ENCODE measurements at places on chromosomes 7 and 10.

DNA sequence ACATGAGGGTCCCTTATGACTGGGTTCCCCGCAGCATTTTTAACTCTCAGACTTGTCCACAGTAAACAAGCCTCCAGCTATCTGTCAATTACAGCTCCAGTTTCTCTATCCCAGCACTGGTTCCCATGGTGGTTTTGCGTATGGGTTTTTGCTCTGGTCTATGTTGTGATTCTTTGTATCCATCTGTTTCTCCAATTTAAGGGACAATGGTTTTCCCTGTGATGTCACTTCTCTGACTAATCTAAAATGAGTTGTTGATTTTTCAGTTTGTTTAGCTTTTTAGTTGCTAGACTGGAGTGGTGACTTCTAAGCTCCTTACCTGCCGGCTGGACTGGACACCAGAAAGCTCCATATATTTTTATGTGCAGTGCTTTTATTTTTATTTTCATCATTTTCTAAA lies 303.7 kb downstream of the INHBA start:
- DNase-seq = no peak

DNA sequence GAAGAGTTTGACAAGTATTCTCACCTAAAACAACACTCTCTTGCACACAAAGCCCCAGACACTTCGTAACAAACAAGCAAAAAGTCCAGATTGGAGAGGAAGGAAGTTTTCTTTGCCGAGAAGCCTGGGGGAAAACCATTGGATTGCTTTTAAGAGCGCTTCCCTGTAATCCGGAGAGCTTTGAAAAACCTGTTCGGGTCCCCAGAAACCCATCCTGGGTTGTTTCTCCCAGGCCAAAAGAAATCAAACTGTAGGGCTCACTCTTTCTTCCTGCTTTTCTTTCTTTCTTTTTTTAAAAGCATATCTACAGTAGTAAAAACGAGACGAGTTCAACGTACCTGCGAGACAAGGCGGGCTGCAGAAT lies 655 bp downstream of the SP8 start:
- no peak for DNase-seq

DNA sequence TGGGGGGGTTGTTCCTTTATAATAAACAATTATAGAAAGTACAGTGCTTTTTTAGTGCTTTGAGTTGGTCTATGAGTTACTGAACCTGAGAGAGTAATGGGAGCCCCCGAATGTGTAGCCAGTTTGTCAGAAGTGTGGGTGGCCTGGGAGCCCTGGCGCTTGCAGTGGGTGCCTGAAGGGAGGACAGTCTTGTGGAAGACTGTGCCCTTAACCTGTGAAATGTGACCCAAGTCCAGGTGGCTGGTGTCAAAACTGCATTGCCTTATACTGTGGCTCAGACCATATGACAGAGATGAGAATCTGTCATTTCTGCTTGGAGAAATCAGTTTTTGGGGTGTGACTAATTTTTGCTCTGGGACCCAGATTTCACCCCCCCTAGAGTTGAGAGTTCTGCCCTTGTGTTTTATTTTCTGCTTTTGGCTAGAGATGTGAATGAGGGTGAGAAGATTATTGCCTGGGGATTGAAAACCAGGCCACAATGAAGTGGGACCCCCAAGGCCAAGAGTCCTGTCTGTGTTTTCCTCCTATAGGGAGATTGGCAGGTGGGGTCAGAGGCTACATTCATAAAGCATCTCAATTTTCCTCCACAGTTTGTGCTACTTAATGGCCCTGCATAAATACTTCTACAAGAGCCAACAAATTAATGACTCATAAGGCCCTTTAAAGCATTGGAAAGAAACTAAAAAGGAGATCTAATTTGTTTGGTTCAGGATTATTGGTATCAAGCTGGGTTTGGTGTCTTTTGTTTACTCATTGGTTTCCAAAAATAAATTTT lies 24.1 kb upstream of the CARD11 start:
- no peak for DNase-seq

- DNase-seq = no peak
Measured at GRCh38 chr10:49283491-49283890, 15.5 kb upstream of the C10orf71 start.

DNA sequence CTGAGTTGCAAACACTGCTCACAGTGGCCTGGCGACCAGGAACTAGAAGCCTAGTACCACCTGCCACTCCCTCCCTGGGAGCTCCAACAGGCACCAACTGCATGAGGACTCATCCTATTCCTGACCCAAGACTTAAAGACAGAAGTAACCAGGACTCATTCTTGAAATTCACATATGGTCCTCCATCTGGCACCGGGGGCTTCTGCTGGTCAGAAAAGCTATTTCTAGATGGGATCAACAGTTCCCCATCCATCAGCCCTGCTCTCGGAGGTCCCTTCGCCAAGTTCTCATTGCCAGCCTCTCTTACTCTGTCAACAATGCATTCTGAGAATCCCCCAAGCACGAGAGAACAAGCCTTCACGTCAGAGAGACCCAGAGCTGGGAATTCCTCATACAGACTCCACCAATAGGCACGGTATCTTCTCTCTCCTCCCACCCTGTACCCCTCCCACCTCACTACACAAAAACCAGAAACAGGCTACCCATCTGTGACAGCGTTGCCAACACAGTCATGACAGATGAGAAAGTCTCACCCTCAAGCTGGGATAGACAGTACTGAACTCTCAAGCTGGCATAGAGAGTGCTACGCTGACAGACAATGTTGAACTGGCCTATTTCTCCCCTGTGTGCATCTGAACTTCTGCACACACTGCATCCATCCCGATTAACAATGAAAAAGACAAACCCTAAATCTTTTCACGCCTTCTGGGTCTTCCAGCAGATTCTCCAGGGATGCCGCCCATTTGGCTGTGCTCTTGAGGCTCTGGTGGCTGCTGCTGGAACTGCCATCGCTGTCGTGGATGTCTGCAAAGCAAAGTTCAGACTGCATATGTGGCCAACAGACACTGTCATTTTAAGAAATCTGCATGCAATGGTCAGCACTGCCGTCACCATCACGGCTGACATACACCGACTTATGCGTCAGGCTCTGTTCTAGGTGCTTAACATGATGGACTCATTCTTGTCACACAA lies 15.6 kb downstream of the RGS10 start:
- DNase-seq = no peak

- DNase-seq = no peak
Measured at GRCh38 chr10:116254422-116255155, 18.4 kb downstream of the GFRA1 start.

DNA sequence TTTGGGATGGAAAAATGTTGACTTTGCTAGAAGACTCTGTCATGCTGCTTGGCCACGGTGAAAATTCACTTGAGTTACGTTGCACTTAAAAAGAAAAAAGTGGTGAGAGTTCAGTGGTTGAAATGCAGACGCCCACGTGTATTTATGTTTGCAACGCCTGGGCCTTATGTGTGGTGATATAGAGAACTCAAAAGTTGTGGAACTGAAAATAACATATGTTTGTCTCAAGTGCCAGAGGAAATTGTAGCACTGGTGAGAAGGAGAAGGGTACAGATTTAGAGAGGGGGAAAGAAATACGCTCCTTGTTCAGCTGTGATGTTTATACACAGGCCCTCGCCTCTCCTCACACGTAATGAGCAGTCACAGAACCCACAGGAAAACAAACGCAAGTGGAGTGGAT lies 73.6 kb downstream of the EMX2 start:
- no peak for DNase-seq

DNA sequence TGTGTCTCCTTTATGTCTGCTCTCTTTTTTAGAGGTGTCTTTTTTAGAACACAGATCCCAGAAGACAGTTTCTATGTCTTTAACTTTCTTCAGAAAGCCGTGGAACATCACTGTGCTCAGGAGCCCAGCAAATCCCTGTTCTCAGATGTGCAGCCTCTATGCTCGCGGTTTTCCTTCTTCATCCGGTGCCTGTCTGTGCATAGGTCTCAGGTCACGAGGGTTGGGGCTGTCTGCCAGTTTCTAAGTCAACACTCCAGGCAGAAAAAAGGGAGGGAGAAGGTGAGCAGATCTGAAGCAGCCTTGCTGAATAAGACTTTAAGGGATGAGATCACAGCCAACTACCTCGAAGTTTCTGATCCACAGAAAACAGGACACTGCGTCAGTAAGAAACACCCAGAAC lies 68.5 kb downstream of the CRTAC1 start:
- DNase-seq = no peak

DNA sequence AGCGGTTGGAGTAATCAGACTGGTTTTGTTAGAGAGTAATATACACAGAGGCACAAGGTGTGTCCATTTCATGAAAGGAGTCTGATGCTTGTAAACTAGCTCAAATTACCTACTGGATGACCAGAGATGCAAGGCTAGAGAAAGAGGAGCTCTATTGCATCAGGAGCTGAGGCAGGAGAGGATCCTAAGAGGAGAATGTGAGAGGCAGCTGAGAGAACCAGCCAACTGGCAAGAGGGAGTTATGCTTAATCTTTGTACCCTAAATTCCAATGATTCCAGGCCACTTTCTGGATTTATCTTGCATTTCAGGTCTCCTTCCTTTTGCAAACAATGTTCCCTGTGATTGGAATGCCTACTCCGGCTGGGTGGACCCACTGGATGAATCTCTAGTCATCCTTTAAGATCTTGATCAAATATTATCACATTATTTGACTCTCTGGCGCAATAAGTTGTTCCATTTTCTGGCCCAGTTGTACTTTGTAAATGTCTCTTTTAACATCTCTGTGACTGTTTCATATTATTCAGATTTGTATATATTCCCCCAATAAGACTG lies 57.5 kb upstream of the PTPN12 start:
- DNase-seq = no peak

GRCh38 chr7:22601812-22602565 lies 102.0 kb upstream of the STEAP1B start:
- DNase-seq = no peak

DNA sequence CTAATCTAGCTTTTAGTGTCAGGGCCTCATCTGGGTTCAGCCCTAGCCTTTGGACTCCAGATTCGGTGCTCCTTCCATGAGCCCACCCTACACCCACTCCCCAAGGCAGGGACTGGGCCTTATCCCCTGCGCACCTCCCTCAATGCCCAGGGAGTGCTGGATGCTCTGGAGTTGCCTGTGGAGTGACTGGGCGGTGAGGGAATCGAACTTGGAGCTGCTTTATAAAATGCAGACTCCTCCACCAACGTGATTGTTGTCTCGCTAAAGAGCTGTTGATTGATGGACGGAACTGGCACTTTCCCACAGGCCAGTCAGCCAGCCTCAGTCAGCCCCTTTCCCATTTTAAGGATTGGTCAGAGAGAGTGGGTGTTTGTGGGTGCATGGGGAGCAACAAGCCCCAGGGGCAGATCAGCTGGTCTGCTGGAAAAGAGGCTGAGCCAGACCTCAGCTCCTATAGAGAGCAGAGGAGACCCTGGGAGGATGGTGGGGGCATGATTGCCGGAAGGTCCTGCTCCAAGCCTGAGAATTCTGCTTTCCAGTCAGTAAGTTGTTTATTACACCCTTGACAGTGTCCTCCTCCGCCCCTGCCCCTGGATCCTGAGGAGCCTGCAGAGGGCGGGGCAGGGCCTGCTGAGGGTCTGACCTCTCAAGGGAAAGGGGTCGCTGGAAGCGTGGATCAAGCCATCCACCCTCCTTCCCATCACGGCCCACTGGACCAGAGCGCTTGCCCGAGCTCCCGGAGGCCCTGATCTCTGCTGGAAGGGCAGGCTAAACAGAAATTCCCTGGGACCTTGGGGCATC lies 16.7 kb downstream of the UNC5B start:
- DNase-seq = no peak

GRCh38 chr7:130940326-130940725 lies 206.3 kb upstream of the KLF14 start:
- no peak for DNase-seq

DNA sequence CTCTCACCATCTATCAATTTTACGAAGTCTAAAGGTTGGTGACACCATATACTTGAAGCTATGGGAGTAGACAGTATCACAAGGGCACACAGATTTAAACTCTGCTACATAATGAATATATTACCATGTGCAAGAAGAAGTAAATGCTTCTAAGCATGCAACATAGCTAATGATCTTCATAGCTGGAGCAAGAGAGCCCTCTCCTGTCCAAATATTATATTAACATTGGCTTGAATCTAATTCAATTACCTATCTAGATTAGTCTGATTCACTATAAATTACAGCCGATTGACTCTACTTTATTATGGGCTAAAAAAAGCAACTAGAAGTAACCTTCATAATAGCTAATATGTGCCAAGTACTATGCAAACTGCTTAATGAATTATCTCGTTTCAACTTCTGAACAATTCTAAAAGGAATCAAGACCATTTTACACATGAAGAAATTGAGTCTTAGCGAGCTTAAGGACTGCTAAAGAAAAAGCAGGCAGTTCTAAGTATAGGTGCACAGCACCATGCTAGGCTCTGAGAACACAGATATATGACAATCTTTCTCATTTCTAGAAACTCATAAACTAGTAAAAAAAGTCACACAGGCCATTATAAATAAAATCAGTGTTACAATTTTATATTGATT lies 21.9 kb downstream of the FRA10AC1 start:
- DNase-seq = no peak

DNA sequence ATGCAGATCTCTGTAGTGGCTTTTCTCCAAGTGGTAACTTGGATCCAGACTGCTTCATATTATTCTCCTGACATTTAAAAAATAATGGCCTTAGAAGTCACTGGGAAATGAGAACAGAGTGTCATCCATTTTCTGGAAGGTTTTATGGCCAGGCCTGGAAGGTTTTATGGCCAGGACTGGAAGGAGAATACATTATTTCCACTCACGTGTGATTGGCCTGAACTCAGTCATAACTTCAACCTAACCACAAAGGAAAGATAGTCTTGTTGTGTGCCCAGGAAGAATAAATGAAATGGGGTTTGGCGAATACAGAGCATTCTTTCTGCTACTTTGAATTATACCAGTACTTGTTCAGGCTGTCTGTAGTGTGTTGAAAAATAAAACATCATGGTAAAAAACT lies 360.9 kb downstream of the GPAM start:
- no peak for DNase-seq

GRCh38 chr7:31000161-31000693 lies 36.5 kb downstream of the GHRHR start:
- DNase-seq = no peak

DNA sequence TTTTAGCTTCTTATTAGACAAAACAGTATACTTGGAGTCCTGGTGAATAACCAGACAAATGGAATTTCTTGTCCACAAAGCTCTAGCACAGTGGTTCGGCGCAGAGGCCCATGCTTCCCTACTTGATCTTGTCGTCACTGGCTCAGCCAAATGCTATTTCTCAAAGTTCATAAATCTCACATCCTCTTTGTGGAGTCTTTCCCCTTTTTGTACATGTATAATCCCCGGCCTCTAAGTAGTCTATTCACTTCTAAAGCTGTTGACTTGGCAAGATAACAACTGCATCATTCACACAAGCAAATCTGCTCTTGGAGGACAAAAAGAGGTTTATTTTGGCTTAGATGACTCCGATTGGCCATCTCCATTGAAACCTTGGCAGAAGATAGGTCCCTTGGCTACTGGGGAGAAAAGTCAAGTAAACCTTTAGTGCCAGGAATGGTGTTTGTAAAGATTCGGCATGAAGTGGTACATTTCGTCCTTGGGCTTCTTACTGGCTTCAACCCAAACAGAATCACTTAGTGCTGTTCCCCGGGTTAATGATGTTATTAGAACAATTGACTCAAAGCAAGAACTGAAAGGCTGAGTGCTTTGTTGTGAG lies 5.1 kb upstream of the AKR1E2 start:
- no peak for DNase-seq

Measured in stimulated activated CD4-positive, alpha-beta T cell treated with anti-CD3 and anti-CD28 coated beads, Interleukin-12 subunit alpha, Interleukin-12 subunit beta, amount 100 ng/mL, for 48 hours (primary cell).